ENCODE measurements at places on chromosomes 16 and 17.

GRCh38 chr16:68188170-68188569 is 47.8 kb downstream of the ESRP2 start:
- DNase-seq, result no peak

DNA sequence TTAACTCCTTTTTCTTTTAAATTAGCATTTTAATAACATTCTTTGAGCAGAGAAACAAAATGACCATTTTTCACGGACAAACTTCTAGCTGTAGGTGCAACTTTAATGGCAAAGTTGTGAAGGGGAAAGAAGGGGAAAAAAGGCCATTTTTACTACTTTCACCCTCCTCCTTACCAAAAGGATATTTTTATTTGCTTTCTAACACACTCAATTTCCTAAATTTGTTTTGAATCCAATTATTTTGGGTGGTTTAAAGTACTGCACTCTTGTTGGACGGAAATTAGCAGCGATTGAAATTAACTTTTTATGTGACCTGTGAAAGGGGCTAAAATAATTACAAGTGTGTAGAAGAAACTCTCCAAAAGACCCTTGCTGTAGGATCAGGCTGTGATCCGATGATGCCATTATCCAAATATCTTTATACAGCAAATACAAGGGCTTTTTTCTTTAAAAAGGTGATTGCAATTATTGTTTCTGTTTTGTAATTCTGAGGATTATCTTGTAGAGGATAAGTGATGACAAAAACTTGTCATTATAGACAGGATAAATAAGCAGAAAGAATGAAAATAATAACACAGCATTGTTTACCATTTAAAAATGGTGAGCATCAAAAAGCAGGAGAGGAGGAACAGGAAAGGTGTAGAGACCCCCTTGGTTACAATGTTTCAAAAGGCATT is 42.4 kb downstream of the SNX11 start:
- DNase-seq, result no peak

- DNase-seq, result no peak
These were observed 39.1 kb downstream of the CCDC57 start for GRCh38 chr17:82173351-82174041.

GRCh38 chr16:14284930-14285512 is 213.9 kb downstream of the MRTFB start:
- no peak for DNase-seq

GRCh38 chr17:50273654-50274040 is 619 bp upstream of the TMEM92 start:
- no peak for DNase-seq

GRCh38 chr17:80097844-80098691 is 3.3 kb upstream of the GAA start:
- no peak for DNase-seq

DNA sequence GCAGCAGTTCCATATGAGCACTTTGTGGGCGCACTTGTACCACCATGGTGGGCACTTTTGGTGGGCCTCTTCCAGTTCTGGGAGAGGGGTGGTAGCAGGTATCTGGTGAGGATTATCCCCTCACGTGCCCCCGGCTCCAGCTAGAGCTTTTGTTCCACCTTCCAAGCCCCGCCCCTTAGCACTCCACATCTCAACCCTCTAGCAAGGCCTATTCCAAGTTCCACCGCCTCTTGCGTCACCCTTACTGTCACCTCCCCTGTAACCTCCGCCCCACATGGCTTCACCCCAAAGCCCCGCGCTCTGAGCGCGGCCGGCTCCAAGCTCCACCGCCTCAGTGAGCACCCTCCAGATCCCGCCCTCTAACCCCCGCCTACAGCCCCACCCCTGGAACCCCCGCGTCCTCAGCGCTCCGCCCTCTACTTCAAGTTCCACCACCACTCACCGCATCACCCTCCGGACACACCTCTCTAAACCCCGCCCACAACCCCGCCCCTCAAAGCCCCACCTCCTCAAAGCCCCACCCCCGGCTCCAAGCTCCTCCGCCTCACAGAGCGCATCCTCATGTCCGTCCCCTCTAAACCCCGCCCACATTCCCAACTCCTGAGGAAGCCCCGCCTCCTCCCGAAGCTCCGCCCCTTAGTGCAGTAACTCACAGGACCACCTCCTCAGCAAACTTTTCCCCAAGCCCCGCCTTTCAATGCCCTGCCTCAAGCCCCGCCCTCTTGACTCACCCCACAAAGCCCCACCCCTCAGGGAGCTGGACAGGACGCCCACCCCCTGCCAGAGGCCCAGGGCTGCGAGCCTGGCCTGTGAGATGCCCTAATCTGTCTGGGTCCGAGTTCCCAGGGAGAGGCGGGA is 11.1 kb downstream of the SCN4A start:
- peak; percentile 66 for DNase-seq

All from SIG-M5 (cell line).